ENCODE measurements at places on chromosomes 16 and 17. TPM values are rescaled to one million over a fixed set of nuclear protein-coding genes. Genes with fewer than 3 reads are reported as not detected.

DNA sequence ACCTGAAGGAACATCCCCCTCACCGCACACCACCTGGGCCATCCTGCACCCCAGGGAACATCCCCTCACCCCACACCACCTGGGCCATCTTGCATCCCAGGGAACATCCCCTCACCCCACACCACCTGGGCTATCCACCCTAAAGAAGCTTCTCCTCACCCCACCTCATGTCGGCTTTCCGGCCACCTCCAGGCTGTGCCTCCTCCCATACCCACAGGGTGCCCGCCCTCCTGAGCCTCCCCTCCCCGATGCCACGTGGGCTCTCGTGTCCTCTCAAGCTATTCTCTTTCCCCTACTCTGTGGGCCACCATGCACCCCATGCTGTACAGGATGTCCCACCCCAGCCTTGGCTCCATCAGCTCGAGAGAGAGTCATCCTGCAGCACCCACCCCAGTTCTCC lies 18.0 kb downstream of the MYLK3 start:
- H3K27ac ChIP-seq = no peak overlapping the region
- H3K36me3 ChIP-seq = no peaks in the 10 kb centered on the region
- peaks cover 6% of the 10 kb centered on the region for H3K4me1 ChIP-seq
- no peak for DNase-seq
- no peak overlapping the region for H3K4me3 ChIP-seq
- H3K27me3 ChIP-seq = no peaks in the 10 kb centered on the region

GRCh38 chr17:27917000-27917399 lies 23.8 kb upstream of the LYRM9 start:
- H3K4me1 ChIP-seq = no peaks in the 10 kb centered on the region
- no peak overlapping the region for H3K4me3 ChIP-seq
- no peak overlapping the region for H3K27ac ChIP-seq
- no peak for DNase-seq

- DNase-seq = peak; percentile 88
- peaks cover 32% of the 10 kb centered on the region for H3K4me1 ChIP-seq
- no peak overlapping the region for H3K27ac ChIP-seq
- no peaks in the 10 kb centered on the region for H3K36me3 ChIP-seq
- H3K4me3 ChIP-seq = no peak overlapping the region
Measured at GRCh38 chr17:5587438-5588032, 3.2 kb upstream of the NLRP1 start.

DNA sequence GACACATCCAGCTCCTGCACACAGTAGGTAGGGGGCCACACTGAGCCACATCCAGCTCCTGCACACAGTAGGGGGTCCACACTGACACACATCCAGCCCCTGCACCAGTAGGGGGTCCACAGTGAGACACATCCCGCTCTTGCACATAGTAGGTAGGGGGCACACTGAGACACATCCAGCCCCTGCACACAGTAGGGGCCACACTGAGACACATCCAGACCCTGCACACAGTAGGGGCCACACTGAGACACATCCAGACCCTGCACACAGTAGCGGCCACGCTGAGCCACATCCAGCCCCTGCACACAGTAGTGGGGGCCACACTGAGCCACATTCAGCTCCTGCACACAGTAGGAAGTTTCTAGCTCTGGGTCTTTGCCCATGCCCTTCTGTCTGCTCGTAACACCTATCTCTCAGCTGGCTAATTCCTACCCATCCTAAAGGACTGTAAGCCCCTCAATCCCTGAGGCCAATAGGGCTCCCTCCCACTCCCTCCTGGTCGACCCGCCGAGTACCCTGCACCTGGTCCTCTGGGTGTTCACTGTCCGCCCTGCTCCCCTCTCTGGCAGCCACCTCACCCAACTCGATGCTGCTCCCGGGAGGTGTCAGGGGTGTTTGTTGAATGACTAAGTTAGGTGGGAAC lies 9.4 kb upstream of the ATP2A3 start:
- no peaks in the 10 kb centered on the region for H3K36me3 ChIP-seq
- no peak overlapping the region for H3K27ac ChIP-seq
- no peak for DNase-seq

DNA sequence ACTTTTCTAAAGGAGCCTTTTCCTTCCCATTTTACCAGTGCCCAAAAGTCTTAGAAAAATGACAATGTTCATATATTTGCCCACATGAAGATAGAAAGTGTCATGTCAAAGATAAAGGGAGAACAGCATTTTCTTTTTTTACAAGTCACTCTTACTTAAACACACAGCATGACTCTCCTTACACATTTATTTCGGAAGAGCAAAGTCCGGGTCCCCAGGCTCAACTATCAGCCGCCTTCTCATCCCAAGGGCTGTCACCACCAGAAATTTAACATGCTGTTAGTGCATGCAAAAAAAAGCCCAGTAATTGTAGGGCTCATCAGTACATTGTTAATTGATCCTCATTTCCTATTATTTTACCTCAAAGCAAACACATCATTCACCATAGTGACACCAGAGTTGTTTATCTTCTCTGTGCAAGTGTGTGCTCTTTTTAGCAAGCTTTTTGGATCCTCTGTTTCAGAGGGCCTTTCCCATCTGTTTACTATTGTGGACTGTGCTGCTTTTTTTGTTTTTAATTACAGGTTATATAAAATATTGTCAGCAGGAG lies 560.3 kb downstream of the WWOX start:
- H3K27ac ChIP-seq = no peak overlapping the region
- no peaks in the 10 kb centered on the region for H3K36me3 ChIP-seq
- H3K4me1 ChIP-seq = peaks cover 8% of the 10 kb centered on the region
- H3K27me3 ChIP-seq = no peaks in the 10 kb centered on the region
- no peak overlapping the region for H3K4me3 ChIP-seq

DNA sequence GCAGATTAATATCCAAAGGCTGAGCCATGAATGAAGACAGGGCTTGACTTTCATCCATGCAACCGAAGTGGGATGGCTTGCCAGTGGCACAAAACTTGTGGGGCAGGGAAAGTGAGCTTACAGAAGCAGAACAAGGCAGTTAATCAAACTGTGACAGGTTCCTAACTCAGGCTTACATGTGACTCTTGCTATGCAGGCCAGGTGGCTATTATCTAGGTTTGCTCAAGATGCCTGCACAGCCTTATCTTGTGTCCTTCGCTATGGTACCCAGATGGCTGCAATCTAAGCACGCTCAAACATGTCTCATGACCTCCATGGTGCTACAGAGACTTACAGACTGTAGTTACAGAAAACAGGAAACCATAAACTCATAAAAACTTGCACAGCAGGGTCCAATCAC lies 8.6 kb upstream of the DNAH9 start:
- no peak overlapping the region for H3K4me3 ChIP-seq
- H3K36me3 ChIP-seq = no peaks in the 10 kb centered on the region
- DNase-seq = no peak
- H3K4me1 ChIP-seq = no peaks in the 10 kb centered on the region
- peaks cover 5% of the 10 kb centered on the region for H3K27me3 ChIP-seq

DNA sequence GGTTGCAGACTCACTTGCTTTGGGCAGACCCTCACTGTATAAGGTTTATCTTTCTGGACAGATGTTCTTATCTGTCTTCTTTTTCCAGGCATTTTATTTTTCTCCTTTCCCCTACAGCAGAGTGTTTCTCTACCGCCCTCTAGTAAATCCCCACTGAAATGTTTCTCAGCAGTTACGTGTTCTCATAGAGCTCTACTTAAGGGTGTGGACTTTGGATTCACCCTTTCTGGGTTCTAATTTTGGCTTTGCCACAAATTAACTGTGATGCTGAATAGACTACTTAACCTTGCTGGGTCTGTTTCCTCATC lies 2.0 kb downstream of the ADAT1 start:
- H3K27ac ChIP-seq = no peak overlapping the region
- peak; percentile 53 for DNase-seq
- H3K27me3 ChIP-seq = no peaks in the 10 kb centered on the region

GRCh38 chr17:28317966-28318758 lies 838 bp upstream of the TMEM97 start:
- no peaks in the 10 kb centered on the region for H3K36me3 ChIP-seq
- H3K27me3 ChIP-seq = peaks cover 6% of the 10 kb centered on the region
- no peak for DNase-seq
- H3K27ac ChIP-seq = peak overlapping the region; percentile 29
- peak overlapping the region; percentile 62 for H3K4me3 ChIP-seq
- peaks cover 17% of the 10 kb centered on the region for H3K4me1 ChIP-seq

DNA sequence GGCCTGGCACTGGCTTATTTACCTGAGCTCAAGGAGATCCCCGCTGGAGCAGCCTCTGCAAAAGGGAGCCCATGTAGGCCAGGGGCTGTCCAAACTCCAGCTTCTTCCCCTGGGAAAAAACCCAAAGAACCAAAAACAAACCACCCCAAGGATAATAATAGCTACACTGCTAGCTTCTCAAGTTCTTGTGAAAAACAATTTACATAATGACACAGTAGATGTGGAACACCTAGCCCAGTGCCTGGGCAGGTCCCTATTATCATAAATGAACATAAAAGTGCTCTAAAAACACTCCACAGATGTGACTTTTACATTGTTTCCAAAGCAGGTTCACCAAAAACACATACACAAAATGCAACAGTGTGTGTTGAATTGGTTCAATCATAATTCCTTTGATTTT lies 27.3 kb downstream of the CENPV start:
- H3K4me1 ChIP-seq = peaks cover 5% of the 10 kb centered on the region
- no peak overlapping the region for H3K4me3 ChIP-seq
- no peaks in the 10 kb centered on the region for H3K27me3 ChIP-seq

- H3K27me3 ChIP-seq = peaks cover 30% of the 10 kb centered on the region
- no peak for DNase-seq
- no peaks in the 10 kb centered on the region for H3K36me3 ChIP-seq
- peaks cover 14% of the 10 kb centered on the region for H3K4me1 ChIP-seq
- no peak overlapping the region for H3K4me3 ChIP-seq
Measured at GRCh38 chr17:34619687-34620217, 40.4 kb downstream of the TMEM132E start.

- no peak for DNase-seq
- peaks cover 6% of the 10 kb centered on the region for H3K27me3 ChIP-seq
- peaks cover 2% of the 10 kb centered on the region for H3K4me1 ChIP-seq
- H3K36me3 ChIP-seq = no peaks in the 10 kb centered on the region
- H3K27ac ChIP-seq = no peak overlapping the region
Measured at GRCh38 chr17:72238157-72238673, 117.4 kb downstream of the SOX9 start.

Gene SAP30BP
- 79.7 TPM for total RNA-seq

Gene CD300C
- total RNA-seq = 0.31 TPM

Gene TSPOAP1
- 3.6 TPM for total RNA-seq

Gene KRT28
- not detected for total RNA-seq

Gene HBA2
- 926 TPM for total RNA-seq

Gene METTL23
- total RNA-seq = 21.6 TPM

All from muscle of leg (tissue), 16 donors.